ENCODE measurements at places on chromosomes 7 and 10.

DNA sequence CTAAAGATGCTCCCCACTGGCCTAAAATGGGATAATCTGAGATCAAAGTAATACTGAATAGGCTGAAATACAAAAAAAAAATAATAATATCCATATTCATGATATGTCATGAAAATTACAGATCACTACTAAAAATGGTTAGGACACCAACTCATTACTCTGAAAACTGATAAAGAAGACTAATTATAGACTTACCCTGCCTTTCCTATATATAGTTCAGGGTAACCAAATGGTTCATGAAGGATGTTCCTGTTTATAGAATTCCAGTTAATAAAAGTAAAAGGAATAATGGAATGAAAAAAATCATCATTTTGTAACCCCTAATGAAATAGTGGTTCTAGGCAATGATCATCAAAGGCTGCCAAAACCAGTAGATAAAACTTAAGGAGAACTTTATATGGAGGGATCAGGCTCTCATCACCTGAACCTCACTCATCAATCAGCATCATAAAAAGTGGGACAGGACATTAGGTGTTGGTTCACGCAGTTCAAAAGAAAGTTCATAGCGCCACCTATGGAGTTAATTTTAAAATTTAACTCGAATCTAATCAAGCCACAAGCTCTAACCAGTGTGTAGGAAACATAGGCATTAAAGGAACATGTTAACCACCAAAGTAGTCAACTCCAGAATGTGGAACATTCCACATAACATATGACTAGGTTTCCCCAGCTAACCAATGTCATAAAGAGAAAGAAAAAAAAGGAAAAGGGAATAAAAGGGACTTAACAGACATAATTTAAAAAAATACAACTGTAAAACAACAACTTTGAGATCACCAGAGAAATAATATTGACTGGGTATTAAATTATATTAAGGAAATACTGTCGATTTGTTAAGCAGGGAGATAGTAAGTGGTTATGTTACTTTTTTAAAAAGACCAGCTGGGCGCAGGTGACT lies 35.7 kb downstream of the P4HA1 start:
- peak; percentile 15 for DNase-seq

- DNase-seq: no peak
Measured at GRCh38 chr10:31383810-31384588, 65.0 kb downstream of the ZEB1 start.

DNA sequence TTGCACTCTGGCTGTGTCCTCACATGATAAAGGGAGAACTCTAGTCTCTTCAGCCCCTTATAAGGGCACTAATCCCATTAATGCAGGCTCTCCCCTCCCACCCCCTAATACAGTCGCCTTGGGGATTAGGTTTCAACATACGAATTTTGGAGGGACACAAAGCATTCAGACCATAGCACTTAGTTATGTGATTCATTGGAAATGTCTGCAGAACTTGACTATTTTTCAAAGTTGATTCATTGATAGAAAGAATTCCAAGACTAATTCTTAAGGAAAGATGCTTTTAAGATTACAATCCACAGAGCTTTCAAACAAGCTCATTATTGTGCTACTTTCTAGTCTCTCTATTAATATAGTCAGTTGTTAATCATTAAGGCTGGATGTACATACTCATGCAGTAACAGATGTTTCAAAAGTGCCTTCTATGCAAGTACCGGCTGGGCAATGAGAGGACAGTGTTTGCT lies 85.3 kb upstream of the RPA3 start:
- no peak for DNase-seq

DNA sequence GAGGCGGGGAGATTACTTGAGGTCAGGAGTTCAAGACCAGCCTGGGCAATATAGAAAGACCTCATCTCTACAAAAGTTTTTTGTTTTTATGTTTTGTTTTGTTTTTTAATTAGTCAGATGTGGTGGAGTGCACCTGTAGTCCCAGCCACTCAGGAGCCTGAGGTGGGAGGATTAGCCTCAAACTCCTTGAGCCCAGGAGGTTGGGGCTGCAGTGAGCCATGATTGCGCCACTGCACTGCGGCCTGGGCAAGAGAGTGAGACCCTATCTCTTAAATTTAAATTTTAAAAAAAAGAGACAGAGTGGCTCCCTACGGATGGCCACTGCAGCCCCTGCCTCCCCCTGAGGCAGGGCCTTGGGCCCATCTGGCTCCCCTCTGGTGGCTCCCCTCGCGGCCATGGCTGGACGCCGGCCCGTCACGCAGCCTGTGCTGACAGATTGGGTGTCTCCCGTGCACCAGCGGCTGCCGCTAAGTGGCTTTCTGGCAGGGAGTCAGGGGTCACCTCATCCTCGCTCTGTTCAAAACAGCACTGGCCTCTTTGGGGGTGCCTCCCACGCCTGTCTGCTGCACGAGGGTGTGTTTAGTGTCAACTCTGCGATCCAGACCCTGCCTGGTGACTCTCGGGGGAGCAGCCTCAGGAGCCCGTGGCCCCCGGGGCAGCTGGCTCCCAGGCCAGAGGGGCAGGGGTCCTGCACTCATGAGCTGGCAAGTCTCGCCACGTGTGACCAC lies 44.4 kb upstream of the ELN start:
- DNase-seq: no peak

- no peak for DNase-seq
Measured at GRCh38 chr10:74451127-74451829, 300.3 kb downstream of the ADK start.

- no peak for DNase-seq
Measured at GRCh38 chr7:149731207-149731955, 42.0 kb downstream of the ZNF467 start.
